ENCODE measurements at places on chromosomes 4 and X.

GRCh38 chrX:107712231-107713202, 63.1 kb downstream of the TSC22D3 start:
- no peak for DNase-seq

- DNase-seq, result no peak
These were observed 46.3 kb downstream of the ALPK1 start for GRCh38 chr4:112343330-112344080.

GRCh38 chrX:56853436-56853835, 124.4 kb downstream of the NBDY start:
- DNase-seq, result no peak

DNA sequence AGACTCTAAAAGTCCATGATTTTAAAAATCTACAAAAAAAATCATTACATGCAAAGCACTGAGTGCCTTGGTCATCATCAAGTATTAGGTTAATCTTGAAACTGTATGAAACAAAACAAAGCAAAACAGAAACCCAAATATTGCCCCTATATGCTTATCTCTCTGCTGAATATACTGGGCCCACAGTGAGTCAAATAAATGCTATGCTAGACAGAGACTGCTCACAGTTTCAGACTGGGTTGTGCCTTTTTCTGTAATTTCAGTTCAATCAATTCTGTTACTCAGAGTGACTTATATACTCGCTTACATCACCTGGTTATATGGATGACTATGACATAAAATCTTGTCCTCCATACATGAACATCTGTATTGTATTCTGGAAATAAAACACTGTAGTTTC, 257.1 kb upstream of the ACTRT1 start:
- no peak for DNase-seq

DNA sequence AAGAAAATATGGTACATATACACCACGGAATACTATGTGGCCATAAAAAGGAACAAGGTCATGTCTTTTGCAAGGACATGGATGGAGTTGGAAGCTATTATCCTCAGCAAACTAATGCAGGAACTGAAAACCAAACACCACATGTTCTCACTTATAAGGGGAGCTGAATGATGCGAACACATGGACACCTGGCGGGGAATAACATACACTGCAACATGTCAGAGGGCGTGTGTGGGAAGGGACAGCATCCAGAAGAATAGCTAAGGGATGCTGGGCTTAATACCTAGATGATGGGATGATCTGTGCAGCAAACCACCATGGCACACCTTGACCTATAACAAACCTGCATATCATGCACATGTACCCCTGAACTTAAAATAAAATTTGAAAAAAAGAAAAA, 19.5 kb upstream of the CNKSR2 start:
- DNase-seq, result no peak

- no peak for DNase-seq
These were observed 253.9 kb downstream of the ANK2 start for GRCh38 chr4:113303315-113303714.

GRCh38 chr4:33606951-33607350, 2637.4 kb downstream of the ARAP2 start:
- DNase-seq, result no peak

- DNase-seq, result no peak
These were observed 599.9 kb upstream of the IGFBP7 start for GRCh38 chr4:57710053-57710452.

DNA sequence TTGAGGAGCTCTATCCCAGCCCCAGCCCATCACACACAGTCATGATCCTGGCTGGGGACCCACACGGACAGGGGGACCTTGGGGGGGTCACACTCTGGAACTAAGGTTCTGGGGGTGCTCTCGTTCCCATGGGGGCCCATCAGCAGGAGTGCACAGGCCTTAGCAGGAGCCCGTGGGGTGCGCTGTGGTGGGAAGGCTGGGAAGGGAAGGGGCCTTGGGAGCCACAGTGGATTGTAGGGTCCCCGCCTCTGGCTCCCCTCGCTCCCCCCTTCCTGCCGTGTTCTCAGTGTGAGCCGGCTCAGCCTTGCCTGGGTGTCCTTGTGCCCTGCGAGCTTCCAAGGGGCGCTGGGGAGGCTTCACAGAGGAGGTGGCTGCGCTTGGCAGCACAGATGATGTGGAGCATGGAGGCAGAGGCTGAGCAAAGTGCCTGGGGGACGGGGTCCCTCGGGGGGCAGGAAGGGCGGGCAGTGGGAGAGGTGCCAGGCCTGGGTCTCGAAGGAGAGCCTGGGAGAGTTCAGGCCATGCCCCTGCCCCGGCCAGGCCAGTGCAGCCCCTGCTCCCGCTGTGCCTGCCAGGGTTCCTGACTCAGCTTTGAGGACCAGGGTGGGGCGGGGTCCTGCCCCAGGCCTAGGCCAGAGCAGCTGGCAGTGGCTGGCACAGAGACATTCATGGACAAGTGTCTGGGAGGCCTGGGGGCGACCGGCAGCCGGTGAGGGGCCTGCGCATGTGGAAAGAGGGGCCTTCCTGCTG, 5.5 kb upstream of the HGFAC start:
- no peak for DNase-seq

DNA sequence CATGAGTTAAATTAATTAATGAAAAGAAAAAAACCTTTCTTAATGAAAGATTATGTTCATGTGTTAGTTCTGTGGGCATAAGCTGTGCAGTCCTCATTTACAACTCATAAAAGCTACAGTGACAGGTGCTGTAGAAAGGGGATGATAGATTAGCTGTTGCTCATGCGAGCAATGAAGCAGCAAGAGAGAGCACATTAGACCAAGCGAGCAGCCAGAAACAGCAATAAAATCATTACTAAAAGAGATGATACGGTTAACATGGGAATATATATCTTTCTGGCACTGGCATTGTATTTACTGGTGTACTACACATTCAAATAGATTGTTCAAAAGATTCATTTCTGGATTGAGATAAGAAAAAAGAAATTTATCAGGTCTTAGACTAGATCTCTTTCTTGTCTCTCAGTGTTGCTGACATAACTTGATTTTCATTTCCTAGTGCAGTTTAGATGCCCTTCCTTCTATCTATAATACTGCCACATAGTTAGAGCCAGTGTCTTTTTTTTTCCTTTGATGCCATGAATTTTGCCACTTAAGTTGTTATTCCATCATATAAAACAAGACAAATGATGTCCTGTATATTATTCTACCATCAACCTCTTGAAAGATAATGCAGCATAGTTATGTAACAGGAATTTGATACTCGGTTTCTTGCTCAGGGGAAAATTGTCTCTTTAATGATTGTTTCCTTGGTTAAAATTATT, 164.6 kb downstream of the BANK1 start:
- DNase-seq, result no peak

DNA sequence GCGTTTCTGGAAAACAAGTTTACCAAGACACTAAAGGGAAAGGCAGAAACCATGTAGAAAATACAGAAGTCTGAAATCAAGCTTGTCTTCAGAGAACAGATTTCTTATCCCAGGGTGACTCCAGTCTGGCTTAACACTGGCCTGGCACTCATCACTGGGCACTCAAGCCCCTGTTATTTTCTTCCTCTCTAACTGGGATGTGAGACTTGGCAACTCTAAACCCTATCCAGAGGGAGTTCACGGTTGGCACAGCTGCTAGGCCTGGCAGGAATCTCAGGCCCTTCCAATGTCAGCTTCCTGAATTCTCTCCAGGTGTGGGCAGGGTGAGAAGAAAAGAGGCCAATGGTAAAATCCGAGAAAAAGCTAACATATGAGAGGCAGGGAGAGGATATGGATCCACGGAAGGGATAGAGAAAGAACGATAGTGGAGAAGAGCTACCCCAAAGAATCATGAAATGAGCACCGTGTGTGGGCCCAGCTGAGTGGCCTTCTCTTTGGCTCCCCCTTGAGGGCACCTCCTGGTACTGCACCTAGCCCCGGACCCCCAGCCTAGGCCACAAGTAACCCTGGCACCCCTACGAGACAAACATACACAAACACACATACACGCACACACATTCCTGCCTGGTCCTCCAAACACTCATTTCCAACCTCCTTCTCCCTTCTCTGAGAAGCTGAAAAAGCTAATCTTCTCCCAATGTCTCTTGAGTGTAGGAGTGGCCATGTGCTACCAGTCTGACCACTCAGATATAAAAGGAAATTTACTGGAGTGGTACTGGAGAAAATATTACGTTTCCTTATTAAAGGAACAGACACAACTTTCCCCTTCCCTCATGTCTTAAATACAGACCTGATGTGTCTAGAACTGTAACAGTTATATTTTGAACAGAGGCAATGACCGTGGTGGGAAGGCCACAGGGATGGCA, 16.6 kb upstream of the PTCHD1 start:
- no peak for DNase-seq
